Progenitor cell of endocrine pancreas (in vitro differentiated cells): ENCODE measurements at places on chromosomes 16 and 17. TPM values are rescaled to one million over a fixed set of nuclear protein-coding genes. Genes with fewer than 3 reads are reported as not detected.

Gene CES4A
- 4.6 and 5.2 TPM in 2 replicates for total RNA-seq

Gene TLCD3A
- total RNA-seq = 27.2 and 28.0 TPM in 2 replicates

- DNase-seq = no peak
Measured at GRCh38 chr17:17044846-17045561, 2.7 kb downstream of the MPRIP start.

DNA sequence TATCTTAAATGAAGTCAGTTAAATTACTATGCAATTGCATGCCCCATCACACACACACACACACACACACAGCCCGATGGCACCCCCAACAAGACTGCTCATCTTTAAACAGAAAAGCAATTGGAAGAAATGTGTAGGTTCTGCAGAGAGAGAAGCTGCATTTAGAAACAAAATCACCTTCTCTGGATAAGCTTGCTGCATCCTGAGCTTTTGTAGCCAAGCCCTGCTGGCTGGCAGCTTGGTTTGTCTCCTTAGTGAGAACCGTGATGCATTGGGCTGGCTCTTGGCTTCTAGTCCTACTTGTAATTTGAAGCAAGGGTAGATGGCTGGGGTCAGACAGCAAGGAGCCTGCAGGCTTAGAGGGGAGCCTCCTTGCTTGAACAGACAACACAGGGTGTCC is 153.8 kb downstream of the SOX9 start:
- no peak for DNase-seq

GRCh38 chr16:83458612-83459011 is 349.2 kb upstream of the HSBP1 start:
- no peak for DNase-seq
